ENCODE measurements at places on chromosomes 12 and 14. TPM values are rescaled to one million over a fixed set of nuclear protein-coding genes. Genes with fewer than 3 reads are reported as not detected.

Gene DAO
- not detected for total RNA-seq

Gene NID2
- 32.6 TPM for total RNA-seq

Gene ISM2
- total RNA-seq: 0.38 TPM

Gene BCL2L14
- not detected for total RNA-seq

Gene CD9
- 232 TPM for total RNA-seq

Gene SELPLG
- total RNA-seq: 0.87 TPM

Gene ENDOU
- not detected for total RNA-seq

Gene NOP9
- 18.7 TPM for total RNA-seq

Gene SLC39A5
- total RNA-seq: not detected

Gene SLC10A1
- total RNA-seq: not detected
